Fibroblast of mammary gland (primary cell): ENCODE measurements at places on chromosomes 6 and 20.

DNA sequence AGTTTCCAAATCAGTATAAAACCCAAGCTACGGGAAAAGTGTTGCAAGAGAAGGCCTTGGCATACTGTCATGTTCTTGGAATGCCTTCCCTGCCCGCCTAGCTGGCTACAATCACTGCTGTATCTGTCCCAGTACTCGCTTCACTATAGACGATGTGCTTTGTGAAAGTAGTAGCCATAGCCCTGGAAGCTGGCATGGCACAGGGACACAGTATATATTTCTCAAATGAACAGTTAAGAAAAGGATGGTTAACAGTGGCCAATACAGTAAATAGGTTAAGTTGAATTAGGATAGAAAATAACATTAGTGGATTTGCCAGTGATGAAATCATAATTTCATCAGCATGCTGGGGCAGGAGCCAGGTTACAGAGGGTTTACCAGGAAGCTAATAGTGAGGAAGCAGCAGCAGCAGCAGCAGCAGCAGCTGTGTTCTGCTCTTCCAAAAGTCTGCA, 499.3 kb downstream of the CDKAL1 start:
- peak; percentile 87 for DNase-seq

GRCh38 chr6:170049641-170050561, 241.0 kb downstream of the DLL1 start:
- DNase-seq: peak; percentile 84

DNA sequence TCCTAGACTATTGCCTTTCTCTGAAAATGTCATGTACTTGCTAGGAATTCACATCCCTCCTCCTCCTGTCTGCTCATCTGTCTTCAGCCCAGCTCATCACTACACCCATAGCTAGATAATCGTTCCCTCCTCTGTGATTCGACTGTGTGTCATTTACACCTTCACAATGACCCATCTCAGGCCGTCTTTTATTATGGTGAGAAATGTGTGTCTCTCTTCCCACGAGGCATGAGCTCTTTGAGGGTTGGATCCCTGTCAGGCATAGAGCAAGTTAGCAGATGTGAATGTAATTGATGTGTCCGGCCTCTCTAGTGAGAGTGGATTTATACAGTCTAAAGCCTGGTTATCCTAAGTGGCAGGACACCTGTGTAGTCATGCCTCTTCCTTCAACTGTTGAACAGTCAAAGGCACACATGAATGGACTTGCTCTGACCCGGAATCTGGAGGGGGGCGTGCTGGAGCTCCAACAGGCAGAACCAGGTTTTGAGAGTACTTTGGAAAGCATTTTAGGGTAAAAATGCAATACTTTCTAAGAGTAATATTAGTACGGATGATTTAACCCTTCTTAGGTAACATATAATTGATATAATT, 182.1 kb downstream of the UTRN start:
- no peak for DNase-seq

GRCh38 chr6:107228754-107229153, 113.4 kb upstream of the BEND3 start:
- no peak for DNase-seq

DNA sequence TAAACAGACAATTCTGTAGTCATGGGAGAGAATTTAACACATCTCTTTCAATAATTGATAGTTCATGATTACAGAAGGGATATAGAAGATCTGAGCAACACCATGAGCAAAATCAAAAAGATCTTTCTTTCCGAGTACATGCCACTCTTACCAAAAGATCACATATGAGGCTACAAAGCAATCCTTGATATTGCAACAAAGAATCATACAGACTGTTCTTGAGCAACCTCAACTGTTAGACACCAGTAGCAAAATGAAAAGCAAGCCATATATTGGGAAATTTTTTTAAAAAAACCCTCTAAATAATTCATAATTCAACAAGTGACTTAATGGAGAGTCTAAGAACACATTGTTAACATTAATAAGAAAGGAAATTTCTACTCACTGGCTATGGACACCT, 3.6 kb upstream of the CD83 start:
- DNase-seq: no peak

GRCh38 chr6:151553416-151554165, 59.8 kb downstream of the CCDC170 start:
- DNase-seq: no peak

DNA sequence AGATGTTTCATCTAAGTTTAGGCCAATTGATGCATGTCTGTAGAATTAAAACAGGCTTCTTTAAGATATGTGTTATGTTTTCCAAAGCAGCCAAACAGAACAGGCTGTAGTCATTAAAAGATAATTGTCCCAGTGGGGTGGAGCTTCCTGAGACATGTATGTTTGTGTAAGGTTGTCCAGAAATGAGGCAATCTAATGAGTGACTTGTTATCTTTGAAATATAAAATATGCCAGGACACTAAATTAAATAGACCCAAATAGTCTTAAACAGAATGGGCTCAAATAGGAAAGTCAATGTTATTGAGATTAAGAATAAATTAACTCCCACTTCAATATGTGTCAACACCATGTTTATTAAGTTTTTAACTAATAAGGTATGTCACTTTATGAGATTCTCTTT, 204.7 kb upstream of the RNF217 start:
- DNase-seq: peak; percentile 3

GRCh38 chr20:44496976-44497375, 21.3 kb downstream of the TTPAL start:
- DNase-seq: peak; percentile 97

GRCh38 chr20:56801971-56802755, 173.1 kb downstream of the TFAP2C start:
- DNase-seq: peak; percentile 65

DNA sequence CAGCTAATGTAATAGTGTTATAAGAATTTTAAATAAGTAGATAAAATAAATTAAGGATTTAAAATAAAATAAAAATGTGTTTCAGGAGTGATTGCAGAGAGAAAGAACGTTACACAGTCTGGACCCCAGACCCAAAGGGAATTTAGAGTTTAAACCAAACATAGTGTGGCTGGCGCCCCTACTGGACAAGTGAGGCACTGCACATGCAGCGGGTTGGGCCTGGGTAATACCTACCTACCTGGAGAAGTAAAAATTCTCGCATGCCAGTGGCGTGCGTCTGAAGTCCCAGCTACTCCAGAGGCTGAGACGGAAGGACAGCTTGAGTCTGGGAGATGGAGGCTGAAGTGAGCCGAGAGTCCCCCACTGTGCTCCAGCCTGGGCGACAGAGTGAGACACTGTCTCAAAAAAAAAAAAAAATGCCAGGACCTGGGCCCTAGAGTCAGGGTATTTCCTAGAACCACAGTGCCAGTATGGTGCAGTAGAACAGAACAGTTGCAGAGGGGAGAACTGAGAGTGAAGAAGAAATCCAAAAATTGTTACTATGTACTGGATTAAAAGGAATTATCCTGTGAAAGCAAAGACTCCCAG, 71.4 kb upstream of the TCF21 start:
- no peak for DNase-seq

GRCh38 chr6:85662251-85662650, 19.6 kb upstream of the SYNCRIP start:
- DNase-seq: peak; percentile 48

DNA sequence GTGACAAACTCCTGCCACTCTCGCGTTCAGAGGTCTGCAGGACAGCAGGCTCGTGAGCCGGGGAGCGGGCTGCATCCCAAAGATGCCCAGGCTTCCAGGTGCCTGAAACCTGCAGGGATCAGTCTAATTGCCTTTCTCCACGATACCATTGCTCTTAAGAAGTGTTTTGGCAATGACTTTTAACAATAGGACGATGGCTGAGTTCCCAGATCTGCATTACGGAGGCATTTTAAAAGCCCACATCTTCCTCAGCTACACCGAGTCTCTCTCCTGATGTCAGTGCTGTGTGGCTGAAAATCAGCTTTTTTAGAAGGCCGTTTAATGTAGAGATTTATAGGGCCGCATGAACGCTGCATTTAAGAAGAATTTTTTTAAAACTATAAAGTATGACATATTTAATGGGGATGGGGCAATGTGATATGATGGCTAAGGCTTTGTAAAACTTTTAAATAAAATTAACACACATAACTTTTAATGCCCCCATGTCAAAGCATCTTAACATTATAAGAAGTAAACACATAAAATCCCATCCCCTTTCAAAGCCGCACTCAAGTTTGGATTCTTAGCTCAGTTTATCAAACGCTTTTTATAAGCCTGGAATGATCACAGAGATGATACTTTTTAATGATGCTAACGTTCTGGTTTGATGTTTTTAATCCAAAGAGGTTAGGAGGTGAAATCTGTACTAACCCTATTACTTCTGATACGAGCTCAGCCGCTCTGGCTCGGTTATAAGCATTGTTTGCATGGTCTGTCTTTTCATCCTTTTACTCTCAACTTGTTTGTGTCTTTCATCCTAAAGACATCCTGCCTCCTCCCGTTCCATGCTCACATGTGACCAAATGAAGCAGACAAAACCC, 386.0 kb downstream of the SMOC2 start:
- no peak for DNase-seq

DNA sequence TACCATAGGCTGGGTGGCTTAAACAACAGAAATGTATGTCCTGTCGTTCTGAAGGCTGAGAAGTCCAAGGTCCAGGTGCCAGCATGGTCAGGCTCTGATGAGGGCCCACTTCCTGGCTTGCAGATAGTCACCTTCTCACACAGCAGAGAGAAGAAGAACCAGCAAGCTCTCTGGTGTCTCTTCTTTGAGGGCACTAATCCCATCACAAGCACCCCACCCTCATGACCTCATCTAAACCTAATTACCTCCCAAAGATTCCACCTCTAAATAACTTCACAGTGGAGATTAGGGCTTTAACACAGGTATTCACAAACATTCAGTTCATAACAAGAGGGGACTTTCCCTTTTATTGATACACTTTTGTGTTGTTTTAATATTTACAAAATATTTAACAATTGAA, 61.1 kb downstream of the RIN2 start:
- DNase-seq: no peak

DNA sequence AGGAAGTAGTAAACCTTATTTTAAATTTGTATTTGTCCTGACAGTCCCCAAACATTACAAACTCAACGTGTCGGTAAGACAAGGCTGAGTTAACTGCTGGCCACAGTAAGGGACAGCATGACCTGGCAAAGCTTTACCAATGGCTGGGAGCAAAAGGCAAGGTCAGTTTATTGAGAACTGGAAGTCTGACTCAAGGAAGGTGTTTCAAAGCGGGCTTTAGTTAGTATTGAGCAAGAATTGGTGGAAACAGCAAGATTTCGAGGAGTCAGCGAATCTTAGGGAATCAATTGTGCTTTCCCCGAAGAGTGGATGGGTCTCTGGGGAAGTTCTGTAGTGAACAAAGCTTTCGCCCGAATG, 885 bp upstream of the GZF1 start:
- DNase-seq: peak; percentile 62

DNA sequence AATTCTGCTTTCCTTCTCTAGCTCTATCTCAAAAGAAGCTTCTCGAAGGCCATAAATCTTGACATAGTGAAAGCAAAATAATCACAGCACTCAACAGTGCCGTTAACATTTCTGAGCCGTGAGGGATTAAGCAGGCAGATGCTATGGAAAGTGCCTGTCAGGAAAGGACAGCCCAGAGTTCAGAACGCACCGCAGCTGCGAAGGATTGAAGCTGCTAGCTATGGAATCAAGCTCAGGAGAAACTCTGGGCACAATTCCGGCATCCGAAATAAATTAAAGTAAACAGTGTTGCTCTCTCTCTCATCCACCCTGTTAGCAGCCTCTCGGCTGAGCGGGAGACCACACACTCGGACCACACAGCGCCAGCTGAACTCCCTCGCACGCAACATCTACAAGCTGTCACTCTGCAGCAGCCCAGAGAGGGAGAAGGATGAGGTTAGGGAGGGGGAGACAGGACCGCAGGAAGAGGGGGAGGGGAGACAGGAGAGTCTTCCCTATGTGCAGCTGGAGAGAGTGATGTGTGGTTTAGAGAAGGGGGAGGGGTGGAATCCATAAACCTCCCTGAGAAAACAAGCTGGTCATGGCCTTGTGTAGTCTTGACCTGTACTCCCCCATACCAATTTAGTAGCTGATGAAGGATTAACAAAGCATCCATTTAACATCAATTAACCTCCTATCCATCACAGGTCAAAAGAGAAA, 9.0 kb downstream of the EXOC2 start:
- DNase-seq: peak; percentile 62

DNA sequence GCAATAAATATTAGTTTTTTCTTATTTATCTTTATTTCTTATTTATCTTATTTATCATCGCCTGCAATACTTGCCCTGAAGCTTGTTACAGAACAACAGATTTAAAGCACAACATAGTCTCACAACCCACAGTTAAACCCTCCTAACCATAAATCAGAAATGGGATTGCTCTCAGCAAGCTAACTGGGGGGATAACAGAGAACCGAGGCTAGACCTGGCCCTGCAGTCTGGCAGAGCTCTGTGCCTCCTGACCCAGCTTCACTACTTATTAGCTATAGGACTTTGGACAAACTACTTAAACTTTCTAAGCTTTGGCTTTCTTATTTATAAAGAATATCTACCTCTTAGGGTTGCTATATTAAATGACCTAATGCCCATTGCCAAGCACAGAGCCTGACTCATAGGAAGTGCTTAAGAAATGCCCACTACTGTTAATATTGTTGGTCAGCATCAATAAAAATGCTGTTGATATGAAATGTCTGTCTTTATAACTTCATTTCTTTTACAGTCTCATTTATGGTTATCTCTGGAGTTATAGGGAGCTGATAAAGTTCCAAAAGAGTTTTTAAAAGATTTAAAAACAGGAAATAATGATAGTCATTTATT, 87.9 kb upstream of the BEND6 start:
- DNase-seq: peak; percentile 61

- DNase-seq: no peak
Observed at GRCh38 chr6:104955927-104956730, 778 bp upstream of the LIN28B start.

- no peak for DNase-seq
Observed at GRCh38 chr20:35432430-35432735, 5.6 kb downstream of the GDF5 start.
